Activated T-helper 1 cell treated with anti-CD3 and anti-CD28 coated beads, Interleukin-2, amount 50 U/mL, for 16 hours (primary cell): ENCODE measurements at places on chromosomes 11 and 22.

DNA sequence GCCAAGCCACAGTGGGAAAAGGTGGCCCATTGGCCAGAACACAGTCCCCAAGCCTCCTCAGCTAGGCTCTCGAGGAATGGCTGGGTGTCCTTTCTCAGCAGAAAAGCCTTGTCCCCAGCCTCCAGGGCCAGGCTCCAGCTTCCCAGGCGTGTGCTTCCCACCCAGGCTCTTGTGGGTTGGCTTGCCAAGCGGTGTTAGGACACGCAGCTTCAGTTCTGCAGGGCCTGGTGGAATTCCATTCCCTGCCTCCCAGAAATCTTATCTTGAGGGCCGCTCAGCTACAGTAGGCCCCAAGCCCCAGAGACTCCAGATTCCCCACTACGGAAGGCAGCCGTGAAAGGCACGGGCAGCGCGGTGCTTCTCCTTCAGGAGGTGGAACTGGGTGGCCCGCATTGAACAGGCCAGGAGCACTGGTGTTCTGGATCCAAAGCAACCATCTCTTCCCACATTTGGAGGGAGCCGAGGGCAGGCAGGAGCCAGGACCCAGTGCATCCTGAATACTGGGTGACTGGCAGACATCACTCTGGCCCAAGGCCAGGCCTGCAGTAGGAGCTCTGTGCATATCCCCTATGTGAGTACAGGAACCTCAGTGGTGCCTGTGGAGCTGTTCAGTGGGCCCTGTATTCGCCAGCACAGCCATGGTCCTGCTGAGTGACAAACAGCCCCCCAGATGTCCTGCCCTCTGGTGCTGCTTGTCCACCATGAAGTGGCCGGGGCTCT, 16.7 kb upstream of the KCNQ1OT1 start:
- DNase-seq: no peak

DNA sequence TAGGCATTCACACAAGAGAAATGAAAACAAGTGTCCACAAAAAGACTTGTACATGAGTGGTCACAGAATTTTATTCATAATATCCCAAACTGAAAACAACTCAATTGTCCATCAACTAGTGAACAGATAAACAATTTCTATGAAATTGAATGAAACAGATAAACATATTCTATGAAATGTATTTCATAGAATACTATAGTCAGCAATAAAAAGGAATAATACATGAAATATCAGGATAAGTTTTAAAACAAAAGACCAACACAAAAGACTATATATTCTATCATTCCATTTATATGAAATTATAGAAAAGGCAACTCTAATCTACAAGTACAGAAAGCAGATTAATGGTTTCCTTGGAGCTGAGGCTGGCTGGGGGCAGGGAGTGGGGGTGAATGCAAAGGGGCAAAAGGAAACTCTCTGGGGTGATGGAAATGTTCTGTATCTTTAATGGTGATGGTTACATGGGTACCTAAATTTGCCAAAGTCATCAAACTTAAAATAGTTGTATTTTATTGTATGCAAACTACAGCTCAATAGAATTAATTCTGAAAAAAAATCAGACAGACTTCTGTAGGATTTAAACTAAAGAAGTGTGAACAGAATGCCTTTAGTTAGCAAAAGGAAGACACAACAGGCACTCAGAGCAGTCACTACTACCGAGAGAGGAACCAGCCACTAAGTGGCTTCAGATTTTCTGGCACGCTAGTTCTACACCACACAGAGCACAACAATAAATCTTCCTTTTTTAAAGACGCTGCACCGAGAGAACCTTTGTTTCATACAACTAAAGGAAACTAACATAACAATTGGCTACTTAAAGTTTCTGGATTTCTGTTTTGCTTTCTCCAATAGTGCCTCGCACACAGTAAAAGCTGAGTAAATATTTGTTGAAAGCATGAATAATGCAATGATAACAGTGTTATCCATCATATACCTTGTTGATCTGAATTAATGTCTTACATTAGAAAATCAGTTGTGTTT, 15.4 kb downstream of the CCDC34 start:
- no peak for DNase-seq

- DNase-seq: no peak
Observed at GRCh38 chr11:130785380-130786116, 130.7 kb downstream of the SNX19 start.

GRCh38 chr11:79396674-79397073, 44.2 kb downstream of the TENM4 start:
- no peak for DNase-seq

DNA sequence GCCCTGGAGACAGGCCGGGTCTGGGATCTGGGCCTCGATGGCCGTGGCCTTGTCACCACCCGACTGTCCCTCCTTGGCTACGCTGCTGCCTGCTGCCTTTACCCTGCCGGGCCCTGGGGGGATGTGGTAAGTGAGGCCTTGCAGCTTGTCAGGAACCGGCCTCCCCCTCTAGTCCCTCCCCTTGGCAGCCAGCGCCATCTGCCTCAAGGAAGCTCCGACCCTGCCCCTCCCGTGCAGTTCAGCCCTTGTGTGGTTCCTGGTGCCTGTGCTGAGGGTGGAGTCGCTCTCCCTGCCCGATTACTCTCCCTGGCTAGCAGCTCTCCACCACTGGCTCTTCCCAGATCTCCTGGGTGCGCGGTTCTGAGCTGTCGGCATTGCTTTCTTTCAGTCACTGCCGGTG, 33.7 kb downstream of the CTTN start:
- no peak for DNase-seq

- no peak for DNase-seq
Observed at GRCh38 chr22:47192651-47193437, 430.4 kb downstream of the TBC1D22A start.

GRCh38 chr11:18022419-18022818, 9.6 kb upstream of the SERGEF start:
- DNase-seq: no peak

- DNase-seq: no peak
Observed at GRCh38 chr22:18950141-18950540, 14.0 kb upstream of the PRODH start.

GRCh38 chr11:8263109-8263768, 439 bp downstream of the LMO1 start:
- DNase-seq: no peak

DNA sequence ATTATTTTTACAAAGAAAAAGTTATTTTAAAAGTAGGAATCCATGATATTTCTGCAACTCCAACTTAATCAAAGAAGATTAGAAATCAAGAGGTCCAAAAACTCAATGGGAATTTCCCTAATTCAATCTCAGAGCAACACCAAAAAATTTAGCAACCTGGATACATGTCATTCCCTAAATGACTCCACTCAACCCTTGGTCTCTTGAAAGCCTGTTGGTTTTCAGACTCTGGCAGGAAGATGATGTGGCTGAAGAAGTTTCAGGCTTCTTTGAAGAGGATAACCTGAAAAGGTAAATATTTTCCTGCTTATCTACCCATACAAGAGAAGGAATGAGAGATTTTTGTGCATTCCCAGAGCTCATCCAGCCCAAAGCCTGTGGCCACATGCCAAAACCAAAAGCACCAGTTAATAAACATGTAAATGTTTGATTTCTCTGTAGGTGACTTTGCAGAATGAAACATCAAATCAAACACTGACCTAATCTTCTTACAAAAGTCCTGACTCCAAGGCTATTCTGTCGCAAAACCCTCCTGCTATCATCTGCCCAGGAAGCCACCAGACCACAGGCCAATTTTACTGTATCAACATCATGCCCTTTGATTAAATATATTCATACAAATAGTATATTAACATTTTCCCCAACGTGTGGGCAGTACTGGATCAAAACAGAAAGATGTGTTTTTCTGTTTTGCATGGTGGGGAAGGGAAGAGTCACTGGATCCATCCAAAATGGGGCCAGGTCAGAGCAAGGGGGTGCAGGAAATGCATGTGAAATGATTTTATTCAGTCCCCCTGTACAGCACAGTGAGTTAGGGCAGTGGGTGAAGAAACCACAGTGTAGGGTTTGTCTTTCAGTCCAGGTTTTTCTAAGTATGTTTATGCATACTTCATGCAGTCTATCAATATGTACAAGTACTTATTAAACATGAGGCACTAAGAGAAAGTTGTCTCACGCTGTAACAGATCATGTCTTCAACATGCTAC, 38.8 kb downstream of the SMCO4 start:
- no peak for DNase-seq

GRCh38 chr11:8229299-8230177, 34.1 kb downstream of the LMO1 start:
- DNase-seq: no peak

GRCh38 chr11:31786996-31787685, 24.0 kb downstream of the PAX6 start:
- no peak for DNase-seq

- DNase-seq: no peak
Observed at GRCh38 chr11:111586388-111586831, 15.8 kb upstream of the SIK2 start.

- DNase-seq: no peak
Observed at GRCh38 chr22:46031965-46032851, 55.2 kb upstream of the WNT7B start.

GRCh38 chr11:76524461-76524860, 79.6 kb downstream of the EMSY start:
- DNase-seq: no peak

DNA sequence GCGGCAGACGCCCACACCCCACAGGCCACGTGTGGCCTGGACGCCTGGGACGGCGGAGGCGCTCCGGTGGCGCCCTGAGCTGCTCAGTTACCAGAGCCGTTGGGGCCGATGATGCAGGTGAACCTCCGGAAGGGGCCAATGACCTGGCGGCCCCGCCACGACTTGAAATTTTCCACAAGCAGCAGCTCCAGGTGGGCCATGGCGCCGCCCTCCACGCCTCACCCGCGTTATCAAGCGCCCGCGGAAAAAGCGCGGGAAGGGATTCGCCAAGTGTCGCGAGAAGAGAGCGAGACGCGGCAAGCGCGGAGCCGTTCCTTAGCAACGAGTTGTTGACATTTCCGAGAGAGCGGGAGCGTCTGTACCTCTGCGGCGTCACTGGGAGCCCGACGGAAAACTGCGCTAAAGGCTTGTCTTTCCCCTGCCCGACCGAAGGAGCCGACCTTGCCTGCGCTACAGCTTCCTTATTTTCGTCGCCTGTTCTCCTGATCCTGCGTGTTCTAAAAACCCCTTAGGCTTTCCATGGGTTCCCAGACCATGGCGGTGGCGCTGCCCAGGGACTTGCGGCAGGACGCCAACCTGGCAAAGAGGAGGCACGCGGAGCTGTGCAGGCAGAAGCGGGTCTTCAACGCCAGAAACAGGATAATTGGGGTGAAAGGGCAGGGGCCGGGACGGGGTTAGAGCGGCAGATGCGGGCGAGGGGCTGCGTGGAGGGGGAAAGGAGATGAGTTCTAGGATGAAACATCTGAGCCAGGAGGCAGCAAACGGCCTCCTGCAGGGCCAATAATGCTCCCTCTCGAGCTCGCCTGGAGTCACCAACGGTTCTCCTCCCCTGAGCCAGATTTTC, at the start of the genes RIBC2 and SMC1B:
RIBC2 (plus strand) TSS at position 326 of the 844 bp plus-strand sequence; CDS start at position 520, 194 bp downstream.
SMC1B (minus strand) TSS at position 232 of the 844 bp plus-strand sequence; CDS start at position 200, 32 bp downstream.
- DNase-seq: peak; percentile 59

DNA sequence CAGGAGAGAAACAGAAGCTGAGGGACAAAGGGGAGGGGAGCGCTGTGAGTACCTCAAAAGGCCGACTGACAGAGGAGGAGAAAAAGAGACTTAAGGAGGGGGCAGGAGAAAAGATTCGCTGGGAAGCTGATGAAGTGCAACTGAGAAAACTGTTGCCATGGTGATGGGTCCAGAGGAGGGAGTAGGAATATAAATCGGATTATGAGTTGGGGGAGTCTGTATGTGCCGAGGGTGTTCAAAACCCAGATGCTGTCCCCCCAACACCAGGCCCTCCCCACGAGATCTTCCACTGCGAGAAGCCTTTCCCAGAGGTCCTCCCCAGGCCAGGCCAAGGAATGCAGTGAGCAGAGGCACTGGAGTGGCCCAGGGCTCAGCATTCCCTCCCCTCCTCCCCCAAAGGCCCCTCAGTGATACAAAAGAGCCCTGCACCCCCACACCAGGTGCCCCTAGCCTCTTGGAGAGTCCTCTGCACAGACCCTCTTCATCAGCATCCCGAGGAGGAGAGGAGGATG, 13.7 kb upstream of the BCL9L start:
- no peak for DNase-seq

DNA sequence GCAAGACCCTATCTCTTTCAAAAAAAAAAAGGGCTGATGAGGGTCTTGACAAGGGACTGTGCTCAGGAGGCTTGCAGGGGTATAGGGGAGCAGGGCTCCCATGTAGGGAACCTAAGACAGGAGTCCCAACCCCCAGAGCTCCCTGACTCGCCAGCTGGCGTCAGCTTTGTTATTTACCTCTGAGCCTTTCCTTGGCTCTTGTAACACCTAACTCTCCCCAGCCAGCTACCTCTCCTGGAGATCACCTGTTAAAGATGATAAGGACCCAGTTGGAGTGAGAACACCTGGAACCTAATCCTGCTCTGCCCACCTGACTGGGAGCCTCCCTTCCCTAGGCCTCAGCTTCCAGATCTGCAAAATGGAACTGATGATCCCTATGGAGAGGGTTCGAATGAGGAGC, 13.2 kb downstream of the SLC35E4 start:
- no peak for DNase-seq

GRCh38 chr11:114031967-114032320, 27.6 kb upstream of the ZBTB16 start:
- DNase-seq: no peak

GRCh38 chr11:21811572-21811971, 381.3 kb upstream of the ANO5 start:
- no peak for DNase-seq

DNA sequence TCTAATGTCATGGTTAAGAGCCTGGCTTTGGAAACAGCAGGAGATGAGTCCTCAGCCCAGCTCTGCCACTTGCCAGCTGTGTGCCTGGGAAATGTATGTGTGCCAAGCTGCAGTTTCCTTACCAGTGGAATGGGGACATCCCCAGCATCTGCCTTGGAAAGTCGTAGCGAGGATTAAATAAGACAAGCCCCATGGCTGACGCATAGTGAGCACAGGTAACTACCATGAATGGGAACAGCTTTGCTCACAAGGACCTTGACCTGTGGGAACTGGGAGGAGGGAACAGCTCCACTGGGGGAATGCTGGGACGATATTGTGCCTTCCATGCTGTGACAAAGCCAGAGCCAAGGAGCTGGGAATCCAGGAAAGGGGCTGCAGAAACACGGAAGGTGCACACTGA, 2.6 kb upstream of the DSCAML1 start:
- DNase-seq: no peak

DNA sequence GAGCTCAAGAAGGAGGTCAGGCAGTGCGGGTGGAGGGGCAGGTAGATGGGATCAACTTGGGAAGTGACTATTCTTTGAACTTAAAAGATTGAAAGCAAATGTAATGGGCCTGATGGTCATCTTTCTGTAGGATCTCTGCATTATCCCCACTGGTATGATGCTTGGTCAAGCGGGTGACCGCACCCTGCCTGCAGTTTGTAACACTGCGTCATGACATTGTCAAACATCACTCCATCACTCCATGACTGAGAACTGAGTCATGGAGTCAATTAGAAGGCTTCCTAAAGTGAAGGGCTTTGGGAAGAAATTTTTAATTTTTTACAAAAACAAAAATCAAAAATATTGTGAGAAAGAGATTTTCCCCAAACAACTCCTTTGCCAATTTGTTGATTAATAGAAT, 62.4 kb upstream of the BMAL1 start:
- no peak for DNase-seq

GRCh38 chr11:18705651-18706281, 7.2 kb downstream of the TMEM86A start:
- no peak for DNase-seq
